ENCODE measurements at places on chromosomes 6 and 20.

DNA sequence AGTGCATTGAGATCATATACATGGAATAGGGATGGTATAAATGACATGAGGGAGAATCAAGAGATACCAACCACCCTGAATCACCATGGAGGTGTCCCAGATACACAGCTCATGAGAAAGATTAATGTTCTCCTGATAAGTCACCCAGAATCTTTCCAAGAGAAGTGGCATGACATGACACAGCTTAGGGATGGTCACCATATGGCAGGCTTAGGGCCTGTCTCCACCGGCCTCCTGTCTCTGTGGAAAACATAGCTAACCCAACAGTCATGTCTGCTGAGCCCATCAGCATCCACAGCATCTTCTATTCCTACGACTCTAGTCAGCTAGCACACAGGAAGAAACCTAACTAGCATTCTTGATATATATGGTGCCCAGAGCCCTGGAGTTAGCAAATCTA lies 133.3 kb downstream of the IPCEF1 start:
- DNase-seq = no peak

DNA sequence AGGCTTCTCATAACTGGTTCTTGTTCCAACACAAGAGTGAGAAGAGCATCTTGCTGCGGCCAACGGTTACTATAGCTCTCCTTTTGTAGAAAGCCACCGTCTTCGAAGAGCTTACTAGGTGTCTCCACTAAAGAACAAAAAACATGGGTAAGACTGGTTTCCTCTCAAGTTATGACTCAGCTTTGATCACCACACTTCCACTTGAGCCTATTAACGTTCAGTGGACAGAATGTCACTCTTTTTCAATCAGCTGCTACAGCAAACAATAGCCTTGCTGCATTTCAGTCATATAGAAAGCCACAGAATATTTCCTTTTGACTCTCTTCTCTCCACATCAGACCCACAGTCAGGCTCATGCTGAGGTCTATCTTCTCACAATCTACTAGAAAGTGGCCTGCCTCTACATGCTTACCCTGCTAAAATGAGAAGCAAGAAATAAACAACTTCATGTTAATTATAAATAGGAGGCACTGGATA lies 243.5 kb upstream of the PREP start:
- DNase-seq = no peak

- no peak for DNase-seq
Measured at GRCh38 chr6:90251295-90251992, 45.2 kb downstream of the BACH2 start.

GRCh38 chr20:45266977-45267376 lies 12.6 kb upstream of the SLPI start:
- no peak for DNase-seq

GRCh38 chr6:170124836-170125235 lies 166.0 kb downstream of the DLL1 start:
- no peak for DNase-seq

DNA sequence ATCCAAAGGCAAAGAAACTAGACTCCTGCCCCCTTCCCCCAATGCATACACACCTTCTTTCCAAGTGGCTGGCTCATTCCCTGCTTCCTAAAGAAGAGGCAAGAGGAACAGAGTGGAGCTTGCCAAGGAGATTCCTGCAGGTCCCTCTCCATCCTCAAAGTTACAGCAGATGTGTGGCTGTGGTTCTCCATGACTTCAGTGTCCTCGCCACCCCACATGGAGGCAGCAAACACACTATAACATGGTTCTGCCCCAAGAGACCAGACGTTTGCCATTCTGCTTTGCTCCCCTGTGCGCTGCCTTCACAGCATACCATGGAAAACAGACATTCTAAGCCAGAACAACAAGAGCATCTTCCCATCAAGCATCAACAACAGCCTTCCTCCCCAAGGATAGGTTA lies 84.4 kb downstream of the BACH2 start:
- no peak for DNase-seq

- DNase-seq = no peak
Measured at GRCh38 chr6:150269857-150270223, 99.0 kb upstream of the IYD start.

DNA sequence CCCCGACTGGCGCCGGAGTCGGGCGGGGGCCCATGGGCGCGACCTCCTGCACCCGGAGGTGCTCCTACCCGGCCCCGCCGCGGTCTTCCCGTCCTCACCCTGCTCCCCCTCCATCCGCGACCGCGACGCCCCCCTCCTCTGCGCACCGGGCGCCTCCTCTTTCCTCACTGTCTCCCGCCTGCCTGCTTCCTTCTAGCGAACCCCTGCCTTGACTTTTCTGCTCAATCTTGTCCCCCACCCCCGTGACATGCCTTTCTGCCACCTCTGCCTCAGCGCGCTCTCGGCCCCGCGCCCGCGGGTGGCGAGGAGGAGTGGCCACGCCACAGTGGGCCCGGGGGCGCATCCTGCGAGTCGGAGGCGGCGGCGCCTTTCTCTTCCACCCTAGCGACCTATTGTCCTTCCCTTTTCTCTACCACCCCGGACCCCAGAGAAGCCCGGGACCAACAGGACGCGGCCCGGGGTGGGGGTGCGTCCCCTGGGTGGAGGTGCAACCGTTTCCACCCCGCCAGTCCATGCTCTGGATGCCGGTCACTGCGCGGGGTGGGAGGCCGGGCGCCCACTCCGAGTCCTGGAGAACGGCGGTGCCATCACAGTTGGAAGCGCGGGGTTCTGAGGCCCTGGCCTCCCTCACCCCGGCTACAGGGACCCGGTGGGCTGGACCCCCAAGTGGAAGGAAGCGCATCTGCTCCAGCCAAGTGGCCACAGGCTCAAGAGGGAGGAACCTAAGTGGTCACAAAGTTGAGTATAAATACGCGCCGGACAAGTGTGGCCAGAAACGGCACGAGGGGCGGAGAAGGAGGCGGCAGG lies 2.0 kb downstream of the PDE10A start:
- no peak for DNase-seq

DNA sequence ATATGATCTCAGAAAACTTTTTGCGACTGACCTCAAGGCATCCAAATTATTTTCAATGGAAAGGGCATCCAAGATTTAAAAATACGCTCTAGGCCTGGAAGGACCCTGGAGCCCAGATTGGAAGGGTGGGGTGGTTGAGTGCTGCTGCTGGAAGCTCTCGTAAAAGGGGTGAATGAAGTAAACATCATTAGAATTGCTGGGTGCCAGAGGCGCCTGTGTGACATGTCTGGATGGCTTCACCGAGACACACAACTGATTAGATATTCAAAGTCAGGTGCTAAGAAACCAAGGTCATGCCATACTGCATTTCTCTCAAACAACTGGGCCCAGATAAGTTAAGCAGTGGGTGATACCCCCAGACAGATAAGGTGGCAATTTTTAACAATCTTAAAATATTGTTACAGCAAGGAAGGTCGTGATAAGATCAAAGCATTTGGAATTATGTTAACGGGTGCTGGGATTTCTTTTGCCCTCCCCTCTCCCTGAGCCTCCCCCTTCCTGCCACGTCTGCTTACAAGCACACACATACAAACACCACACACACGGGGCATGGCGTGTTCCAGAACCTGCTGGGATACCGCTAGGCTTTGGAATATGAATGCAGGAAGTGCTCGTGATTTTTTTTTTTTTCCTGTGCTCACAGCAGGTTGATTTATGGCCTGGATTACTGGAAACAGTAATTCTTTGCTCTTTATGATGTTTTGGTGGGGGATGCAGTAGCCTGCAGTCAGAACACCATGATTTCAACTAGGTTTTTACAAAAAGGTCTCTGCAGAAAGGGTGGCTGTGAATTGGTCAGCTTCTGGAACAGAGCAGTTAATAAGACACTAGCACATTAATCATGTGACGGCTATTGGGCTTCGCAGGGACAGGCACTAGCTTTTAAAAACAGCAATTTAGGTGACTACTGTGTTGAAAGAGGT lies 551.2 kb downstream of the QKI start:
- no peak for DNase-seq

DNA sequence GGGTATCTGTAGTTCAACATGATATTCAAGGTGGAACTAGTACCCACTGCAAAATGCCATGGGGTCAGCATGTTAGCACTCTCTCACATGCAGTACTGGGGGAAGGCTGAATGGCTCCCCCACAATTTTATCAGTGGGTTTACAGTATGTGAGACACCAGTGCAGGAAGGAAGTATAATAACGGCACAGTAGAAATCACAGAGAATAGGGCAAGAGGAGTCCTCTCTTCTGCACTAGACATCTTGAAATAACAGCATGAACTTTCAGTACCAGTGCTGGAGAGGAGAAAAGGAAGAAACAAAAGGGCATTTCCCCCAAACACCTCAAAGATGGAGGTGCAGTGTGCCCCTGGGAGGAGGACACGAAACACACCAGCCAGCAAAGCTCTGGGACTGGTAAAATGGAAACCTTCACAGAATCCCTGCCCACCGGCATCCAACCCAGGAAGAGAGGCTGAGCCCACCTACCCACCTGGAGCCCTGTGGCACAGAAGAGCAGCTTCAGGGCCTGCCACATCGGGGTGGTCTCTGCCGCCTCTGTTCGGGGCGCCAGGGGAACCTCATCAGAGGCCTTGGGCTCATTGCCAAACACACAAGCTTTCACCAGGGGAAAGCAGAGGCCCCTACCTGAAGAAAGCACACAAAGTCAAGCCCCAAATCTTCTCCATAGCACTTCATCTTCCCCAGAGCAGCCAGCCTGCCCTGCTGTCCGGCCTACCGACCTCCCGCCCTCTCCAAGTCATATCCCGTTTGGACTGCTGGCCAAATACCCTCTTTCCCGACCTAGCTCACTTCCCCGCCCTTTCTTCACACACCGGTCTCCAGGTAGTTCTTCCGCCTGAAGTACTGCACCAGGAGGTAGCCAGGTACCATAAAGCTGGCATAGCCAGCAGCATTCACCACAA lies 1.2 kb downstream of the SLC35B2 start:
- DNase-seq = no peak

DNA sequence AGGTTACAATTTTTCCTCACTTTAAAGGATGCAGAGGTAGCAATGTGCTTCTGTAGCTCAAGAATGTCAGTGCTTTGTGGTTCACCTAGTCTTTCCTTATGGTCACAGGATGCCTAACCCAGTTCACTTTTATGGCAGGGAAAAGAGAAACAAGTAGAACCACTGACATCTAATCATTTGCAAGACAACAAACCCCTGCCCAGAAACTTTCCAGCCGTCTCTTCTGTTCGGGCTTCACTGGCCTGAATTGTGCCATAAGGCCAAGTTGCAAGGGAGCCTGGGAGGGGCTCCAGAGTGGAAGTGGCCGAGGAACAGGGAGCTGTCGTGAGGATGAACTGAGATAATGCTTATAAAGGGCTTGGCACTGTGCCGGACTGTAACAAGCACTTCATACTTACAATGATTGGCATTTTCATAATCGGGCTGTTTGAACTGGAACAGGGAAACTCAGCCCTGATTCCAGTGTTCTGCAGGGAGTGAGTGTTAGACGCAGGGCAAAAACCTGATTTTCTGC lies 212.6 kb downstream of the BCAS1 start:
- DNase-seq = no peak

GRCh38 chr6:150207931-150208570 lies 65.2 kb downstream of the PPP1R14C start:
- DNase-seq = no peak

DNA sequence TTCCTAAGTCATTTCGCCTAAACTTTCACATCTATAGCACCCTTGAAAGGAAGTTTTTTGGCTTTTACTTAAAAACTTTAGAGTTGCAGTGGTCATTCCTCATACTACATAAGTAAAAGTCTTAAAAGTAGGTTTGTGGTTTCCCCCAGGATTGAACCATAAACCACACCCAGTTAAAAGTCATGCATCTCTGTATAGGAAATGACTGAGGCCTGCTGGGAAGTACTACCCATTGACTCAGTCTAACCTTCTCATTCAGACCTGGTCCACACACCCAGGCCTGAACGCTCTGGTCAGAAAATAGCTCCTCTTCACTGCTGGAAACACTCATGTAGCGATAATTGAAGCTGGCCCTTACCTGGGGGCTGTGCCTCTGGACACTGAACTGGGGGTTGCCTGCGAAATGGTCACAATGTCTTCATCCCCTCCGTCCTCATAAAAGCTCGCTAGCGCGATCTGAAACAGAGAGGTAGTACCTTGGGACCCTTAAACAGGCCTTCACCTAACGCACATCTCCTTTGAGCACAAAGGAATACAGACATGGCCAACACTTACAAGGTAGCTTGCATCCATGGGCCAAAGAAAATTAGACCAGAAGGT lies 2.6 kb downstream of the NSFL1C start:
- no peak for DNase-seq

DNA sequence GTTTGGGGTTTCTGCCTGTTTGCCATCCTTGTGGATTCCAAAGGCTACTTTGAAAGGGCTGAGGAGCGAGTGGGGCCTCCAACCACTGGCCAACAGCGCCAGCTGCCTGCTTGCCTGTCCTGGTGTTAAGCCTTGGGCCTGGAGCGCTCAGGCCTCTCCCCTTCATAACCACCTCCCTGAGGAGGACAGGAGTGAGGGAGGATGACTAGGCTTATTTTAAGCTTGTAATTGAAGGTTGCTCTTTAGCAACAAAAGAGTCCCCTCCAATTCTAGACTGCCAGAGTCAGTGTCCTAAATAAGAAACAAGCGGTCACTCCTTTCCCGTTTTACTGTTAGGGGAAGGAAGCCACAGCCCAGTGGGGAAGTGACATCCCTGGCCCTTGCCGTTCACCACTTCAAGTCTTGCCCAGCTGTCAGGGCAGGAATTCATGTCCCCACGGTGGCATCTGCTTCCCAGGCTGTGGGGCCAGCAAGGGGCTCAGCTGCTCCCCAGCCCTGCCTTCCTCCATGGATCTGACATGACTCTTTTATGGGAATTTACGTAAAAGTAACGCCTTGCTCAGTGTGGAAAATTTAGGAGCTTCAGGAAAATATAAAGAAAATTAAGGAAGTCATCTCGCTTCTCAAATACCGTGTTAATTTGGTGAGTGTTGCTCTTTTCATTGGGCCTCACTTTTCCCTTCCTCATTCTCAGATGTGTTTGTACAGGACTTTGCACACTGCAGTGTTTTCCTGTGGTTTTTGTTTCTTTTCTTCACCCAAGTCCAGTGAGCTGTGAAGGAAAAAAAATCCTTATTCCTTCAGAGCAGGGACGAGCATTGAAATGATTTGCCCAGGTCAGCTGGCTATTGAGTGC lies 57.8 kb downstream of the SSR1 start:
- no peak for DNase-seq

GRCh38 chr6:88914180-88914579 lies 49.2 kb downstream of the RNGTT start:
- DNase-seq = no peak

- no peak for DNase-seq
Measured at GRCh38 chr6:112061605-112062004, 7.7 kb downstream of the CCN6 start.

DNA sequence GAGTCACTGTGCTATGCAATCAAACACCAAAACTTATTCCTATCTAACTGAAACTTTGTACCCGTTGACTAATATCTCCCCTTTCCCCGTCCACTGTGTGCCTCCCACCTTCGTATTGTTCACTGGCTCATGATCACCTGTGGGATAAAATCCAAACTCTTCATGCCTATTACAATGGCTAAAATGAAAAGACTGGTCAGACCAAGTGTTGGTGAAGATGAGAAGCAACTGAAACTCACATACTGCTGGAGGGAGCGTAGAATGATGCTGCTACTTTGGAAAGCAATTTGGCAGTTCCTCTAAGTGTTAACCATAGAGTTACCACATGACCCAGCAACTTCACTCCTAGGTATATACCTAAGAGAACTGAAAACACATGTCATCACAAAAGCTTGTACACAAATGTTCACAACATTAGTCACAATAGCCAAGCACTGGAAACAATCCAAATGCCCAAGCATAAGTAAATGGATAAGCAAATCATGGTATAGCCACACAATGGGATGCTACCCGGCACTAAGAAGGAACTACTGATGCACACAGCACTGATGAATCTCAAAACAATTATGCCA lies 13.1 kb downstream of the RPS10 start:
- no peak for DNase-seq

GRCh38 chr6:13454286-13455221 lies 32.8 kb downstream of the GFOD1 start:
- peak; percentile 59 for DNase-seq

- no peak for DNase-seq
Measured at GRCh38 chr6:55980627-55981211, 105.3 kb upstream of the BMP5 start.

All from amygdala (tissue), 56 donors.